ENCODE measurements at places on chromosomes 2 and 18.
A peak's percentile ranks its signal among the peaks of the same experiment; 100 is the strongest.

- no peak for DNase-seq
Observed at GRCh38 chr2:175743011-175743410, 259.1 kb downstream of the LNPK start.

DNA sequence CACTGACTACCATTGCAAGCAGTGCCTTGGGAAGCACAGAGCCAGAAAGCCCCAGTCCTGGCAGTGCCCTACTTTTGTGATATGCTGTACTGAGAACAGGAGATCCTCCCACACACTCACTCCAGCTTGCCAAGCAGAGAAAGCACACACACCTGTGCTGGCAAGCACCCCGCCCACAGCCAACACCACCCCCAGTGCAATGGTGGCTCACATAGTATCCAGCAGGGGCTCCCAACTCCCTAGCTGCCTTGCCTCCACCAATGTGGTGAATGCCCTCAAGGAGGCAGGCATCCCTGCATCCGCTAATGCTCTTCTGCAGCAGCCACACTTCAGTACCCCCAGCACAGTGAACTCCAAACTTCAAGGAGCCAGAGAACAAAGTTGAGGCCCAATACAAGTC is 1655.8 kb downstream of the SUCLG1 start:
- DNase-seq: no peak

DNA sequence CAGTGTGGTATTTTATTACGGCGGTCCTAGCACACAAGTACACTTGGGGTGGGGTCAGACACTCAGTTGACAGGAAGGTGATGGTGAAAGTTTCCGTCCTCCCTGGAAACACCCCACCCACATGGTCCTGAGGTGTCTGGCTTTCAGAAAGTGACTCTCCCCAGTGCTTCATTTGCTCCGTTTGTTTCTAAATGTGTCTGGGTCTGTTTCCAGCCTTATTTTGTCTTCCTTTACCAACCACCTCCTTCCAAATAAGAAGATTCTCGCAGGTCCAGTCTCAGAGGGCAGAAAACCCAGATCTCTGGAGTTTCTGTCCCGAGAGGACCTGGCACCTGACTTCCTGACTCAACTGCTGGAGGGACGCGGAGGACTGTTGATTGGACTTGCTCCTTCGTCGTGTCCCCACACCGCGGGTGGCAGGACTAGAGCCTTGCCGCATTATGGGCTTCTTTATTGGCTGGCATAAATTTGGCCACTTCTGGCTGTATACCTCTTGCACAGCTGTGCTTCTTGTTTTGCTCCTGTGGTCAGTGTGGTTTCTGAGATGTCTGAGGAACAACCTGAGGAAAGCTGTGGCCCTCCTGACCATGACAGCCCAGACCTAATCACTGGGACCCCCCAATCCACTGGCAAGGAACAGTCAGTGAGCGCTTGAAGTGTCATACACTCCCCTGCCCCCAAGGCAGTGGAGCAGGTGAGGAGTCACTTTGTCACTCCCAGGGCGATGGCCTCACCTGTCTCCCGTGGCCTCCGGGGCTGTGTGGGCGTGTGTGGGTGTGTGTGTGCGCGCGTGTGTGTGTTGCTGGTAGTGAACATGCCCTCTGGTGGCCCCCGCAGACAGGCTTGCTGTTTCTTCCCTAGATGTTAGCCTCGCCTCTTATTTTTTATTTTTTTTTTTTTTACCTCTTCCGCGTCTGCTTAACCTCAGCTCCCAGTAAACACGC is 45.6 kb downstream of the MEX3C start:
- DNase-seq: peak; percentile 46

DNA sequence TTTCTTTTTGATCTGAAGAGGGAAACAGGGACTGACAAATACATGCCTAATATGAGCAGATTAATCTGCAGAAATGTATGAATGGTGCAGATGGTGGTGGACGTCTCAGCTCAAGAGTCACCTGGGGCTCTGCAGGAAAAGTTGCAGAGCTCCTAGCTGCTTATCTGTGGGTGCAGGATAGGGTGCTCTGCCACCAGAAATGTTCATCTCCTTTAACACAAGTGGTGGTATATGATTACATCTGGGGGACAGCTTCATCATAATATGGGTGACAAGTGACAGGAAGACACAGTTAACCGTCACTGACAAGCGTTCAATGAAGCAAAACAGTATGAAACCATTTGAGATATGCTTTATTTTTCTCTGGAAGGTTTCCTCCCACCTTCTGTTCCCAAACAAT is 121.2 kb upstream of the LINC00305 start:
- no peak for DNase-seq

- DNase-seq: no peak
Observed at GRCh38 chr2:110807522-110807921, 75.1 kb downstream of the ACOXL start.

DNA sequence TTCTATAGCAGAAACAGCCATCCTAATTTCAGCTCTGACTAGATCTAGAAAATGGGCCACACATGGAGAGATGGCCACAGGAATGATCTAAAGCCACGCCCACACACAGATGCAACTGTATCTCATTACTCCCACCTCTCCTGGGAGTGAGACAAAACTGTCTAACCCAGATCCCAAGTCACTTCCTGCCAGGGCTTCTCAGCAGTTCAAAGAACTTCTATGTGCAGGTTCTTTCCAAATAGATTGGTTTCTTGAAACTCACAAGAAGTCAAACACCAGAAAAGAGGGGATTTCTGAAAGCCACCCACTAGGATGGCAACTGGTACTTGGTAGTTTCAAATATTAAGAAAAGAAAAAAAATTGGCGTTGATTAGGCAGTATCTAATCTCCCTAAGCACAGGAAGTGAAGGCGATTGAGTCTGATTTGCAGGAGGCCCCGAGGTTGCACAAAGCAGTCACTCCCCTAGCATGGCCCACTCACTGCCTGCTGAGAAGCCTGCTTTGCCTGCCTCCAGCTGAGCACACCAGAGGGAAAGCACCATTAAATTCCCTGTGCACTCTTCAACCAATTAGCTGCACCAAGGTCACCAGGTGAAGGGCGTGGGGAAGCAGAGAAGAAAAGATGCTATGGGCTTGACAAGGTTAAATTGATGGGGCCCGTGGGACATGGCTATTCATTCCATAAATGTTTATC is 51.1 kb downstream of the PAPOLG start:
- peak; percentile 20 for DNase-seq

GRCh38 chr2:16244966-16245320 is 304.6 kb downstream of the MYCN start:
- DNase-seq: no peak

GRCh38 chr18:21559195-21559594 is 41.3 kb downstream of the ESCO1 start:
- DNase-seq: no peak

DNA sequence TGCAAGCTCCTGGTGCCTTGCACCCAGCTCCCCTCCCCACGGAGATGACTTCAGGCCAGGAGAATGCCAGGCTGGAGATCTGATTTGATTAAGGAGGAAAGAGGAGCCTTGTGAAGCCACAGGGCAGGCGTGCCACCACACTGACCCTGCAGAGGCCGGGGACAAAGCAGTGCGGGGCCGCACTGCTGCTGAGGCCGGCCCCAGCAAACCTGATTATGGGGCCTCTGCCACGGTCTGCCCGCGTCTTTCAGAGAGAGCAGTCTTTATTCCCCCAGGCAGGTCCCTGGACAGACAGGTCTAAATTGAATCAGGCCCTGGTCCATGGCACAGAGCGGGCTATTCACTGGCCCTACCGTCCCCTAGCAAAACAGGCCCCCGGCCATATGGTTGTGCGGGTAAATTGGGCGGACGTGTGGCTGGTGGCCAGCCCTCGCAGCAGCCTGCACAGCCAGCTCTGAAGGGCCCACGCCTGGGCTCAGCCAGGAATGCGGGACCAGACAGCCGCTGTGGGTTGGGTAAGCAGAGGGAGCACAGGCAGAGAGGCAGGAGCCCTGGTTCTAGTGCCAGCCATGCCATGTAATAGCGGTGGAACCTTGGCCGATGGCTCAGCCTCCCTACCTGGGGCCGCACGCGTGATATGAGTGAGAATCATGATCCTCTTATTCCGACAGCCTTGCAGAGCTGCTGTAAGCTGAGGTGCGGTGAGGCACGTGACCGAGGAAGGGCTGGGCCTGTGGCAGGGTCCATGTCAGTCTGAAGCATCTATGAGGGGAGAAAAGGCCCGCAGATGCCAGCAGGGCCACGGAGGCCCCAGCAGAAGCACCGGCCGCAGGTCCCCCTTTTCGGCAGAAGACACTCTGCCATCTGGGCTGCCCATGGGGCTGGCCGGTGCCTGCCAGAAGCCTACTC is 97.3 kb upstream of the MYCN start:
- no peak for DNase-seq

GRCh38 chr2:780002-780401 is 102.8 kb upstream of the TMEM18 start:
- DNase-seq: no peak

GRCh38 chr2:109489296-109489695 is 124.5 kb downstream of the SEPTIN10 start:
- DNase-seq: no peak

GRCh38 chr2:212901604-212902275 is 249.7 kb downstream of the IKZF2 start:
- no peak for DNase-seq

DNA sequence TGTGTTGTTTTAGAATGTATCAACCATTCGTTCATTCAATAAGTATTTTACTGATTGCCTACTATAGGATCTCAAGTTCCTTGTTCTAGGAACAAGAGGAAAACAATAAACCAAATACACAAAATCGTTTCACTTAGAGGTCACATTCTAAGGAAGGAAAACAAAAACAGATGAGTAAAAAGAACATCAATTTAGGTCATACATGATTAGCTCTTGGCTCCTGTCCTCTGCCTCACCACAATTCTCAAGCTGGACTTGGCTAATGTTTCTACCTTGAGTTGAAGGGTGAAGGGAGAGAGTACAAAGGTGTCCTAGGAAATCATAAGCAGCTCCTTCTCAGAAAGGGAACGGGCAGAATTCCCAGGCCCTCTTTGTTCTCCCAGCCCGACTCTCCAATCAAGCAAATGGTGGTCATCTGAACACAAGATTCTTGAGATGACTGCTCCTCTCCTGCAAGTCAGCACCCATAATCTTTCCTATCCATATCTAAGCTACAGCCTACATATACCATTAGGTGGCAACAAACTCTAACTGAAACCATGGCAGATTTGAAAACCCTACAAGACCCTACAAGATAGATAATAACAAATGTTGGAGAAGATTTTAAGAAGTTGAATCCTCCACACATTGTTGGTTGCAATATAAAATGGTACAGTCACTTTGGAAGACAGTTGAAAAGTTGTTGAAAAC is 76.0 kb downstream of the CBLN2 start:
- no peak for DNase-seq

DNA sequence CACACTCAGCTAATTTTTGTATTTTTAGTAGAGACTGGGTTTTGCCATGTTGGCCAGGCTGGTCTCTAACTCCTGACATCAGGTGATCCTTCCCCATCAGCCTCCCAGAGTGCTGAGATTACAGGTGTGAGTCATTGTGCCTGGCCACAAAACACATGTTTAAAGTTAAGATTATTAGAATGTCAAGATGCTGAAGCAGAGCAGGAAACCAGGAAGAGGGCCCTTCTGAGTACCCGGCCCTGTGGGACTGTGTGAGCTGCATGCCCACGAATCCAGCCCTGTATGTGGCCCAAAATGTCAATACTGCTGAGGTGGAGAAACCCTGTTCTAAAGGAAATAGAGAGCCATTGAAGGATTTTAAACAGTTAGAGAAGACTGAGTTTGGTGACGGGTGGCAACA is 31.0 kb upstream of the REV1 start:
- DNase-seq: no peak

DNA sequence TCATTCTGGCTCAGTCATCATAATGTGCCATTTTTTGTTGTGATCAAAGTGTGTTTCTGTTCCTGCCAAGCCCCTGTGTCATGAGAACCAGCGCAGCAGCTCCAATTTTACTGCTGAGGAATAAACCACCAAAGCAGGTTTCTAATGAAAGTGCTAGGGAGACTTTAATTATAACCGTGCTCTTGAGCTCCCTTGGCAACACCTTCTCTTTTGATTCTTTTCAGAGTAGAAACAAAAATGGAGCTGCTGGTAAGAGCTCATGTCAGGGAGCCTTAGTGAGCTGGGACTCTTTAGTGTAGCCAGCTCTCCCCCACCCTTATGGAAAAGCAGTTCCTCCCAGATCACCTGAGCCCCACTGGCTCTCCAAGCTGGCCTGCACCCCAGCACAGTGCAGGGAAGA is 74.3 kb downstream of the LYPD1 start:
- DNase-seq: no peak

- DNase-seq: no peak
Observed at GRCh38 chr2:241095594-241096290, 6.3 kb downstream of the MTERF4 start.

GRCh38 chr2:187224989-187225388 is 223.1 kb downstream of the CALCRL start:
- no peak for DNase-seq

- no peak for DNase-seq
Observed at GRCh38 chr2:142993771-142994170, 116.3 kb downstream of the KYNU start.

- no peak for DNase-seq
Observed at GRCh38 chr2:169664600-169664977, 29.6 kb downstream of the CFAP210 start.

DNA sequence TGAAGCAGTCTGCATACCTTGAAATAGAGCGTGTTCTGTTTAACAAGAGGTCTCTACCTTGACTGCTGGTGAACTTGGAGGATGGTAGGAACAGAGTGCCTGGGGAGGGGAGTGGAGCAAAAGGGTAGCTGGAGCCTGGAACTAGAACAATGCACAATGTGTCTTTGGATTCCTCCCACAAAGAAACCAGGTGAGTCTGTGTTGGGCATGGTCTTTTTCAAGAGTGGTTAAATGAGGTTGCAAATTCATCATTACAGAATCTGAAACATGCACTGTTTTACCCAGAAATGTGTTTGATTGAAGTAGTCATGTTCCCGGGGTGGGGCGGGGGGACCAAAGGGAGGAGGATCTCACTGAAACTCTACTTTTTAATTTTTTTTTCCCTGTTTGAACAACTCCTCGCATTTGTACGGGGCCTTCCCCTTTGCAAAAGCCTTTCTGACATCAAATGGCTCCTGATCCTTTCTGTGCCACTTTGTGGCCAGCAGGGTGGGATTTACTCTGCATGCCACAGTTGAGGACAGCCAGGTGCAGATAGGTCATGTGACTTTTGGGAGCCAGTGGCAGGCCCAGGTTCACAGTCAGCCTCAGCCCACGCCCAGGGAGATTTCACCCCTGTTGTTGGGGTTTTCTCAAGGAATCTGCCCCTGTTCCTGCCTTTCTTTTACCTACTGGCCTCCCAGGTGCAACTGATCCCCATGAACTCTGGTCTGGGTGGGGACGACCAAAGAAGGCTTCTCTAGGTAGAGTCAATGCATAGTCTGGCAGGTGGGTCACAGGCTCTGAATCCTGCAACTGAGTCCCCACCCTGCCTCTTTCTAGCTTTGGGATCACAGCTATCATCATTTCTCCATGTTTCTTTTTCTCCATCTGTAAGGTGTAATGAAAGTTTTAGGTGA is 28.2 kb downstream of the MYCN start:
- no peak for DNase-seq

DNA sequence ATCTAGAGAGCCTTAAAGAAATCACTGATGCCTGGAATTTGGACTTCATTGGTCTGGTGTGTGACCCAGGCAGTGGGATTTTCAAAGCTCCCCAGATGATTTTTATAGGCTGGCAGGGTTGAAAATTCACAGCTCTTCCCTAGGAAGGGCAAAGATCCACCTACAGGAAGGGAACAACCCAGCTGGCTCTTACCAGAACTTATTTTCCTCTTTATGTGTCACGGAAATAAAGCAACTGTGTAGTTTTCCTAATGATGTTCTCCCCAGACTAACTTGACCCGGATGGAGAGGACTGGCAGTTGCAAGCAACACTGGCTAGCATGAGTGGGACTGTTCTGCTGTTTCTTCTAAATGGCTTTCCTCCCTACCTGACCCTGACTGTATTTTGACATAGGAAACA is 235.6 kb downstream of the ALPK2 start:
- no peak for DNase-seq

GRCh38 chr2:121558329-121558728 is 27.6 kb downstream of the RNU4ATAC start:
- DNase-seq: peak; percentile 18
